ENCODE measurements at places on chromosomes 7 and 10.

DNA sequence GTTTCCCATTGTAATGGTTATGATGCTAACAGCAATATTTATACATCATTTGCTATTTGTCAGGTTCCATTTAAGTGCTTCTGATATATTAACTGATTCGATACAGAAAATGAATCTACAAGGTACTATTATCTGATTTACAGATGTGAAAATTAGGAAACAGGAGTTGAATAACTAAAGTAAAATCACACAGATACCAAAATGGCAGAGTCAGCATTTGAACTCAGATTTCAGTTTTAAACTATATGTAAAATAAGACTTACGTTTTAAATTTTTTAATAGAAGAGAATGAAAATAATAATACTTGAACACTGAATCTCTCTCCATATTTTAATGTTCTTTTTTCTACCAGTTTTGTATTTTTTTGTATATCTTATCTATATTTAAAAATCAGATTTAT, 313.2 kb downstream of the MDFIC start:
- DNase-seq, result no peak

DNA sequence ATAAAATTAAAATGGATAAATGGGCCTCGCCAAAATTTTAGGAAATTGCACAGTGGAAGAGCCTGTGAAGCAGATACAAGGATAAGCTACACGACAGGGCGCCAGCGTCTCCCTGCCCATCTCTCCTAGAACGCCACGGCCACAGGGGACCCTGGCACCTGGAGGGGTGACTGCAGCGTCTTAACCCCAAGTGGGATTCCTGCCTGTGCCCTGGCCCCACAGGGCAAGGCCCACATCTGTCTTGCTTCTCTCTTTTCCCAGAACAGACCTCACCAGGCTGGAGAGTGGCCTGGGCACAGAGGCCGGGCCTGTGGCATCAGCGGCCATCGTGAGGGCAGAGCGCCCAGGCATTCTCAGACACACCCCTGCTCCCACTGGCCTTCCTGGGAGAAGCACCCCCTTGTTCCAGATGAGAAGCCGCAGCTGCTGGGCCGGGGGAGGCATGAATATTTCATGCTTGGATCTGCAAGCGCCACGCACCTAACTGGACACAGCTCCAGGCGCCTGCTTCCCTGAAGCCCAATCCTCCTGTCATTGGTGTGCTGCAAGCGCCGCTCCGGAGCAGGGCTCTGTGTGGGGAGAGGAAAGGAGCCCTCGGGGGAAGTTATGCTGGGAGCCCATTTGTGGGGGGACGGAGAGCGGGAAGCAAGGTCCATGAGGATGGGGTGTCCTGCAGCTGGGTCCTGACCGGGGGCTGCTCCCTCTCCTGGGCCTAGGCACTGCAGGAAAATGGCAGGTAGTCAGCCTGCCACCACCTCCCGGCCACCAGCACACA, 153.5 kb downstream of the ELFN1 start:
- DNase-seq, result no peak

DNA sequence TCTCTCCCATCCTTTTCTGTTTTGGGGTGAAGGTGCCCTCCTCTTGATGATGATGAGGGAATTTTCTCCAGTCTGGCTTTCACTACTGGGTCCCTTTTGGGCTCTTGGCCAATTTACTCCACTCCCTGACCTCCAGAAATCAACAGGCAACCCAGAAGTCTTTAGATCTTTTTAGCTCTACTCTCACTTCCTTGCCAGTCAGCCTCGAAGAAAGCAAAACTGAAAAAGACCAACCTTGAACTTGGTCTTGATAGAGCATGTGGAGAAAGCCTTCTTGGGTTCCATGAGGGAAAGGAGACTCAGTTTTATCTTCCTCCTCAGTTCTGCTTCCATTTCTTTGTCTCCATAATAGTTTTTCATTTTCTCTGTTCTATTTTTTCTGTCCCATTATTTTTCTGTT, 91.4 kb upstream of the NPVF start:
- DNase-seq, result no peak

DNA sequence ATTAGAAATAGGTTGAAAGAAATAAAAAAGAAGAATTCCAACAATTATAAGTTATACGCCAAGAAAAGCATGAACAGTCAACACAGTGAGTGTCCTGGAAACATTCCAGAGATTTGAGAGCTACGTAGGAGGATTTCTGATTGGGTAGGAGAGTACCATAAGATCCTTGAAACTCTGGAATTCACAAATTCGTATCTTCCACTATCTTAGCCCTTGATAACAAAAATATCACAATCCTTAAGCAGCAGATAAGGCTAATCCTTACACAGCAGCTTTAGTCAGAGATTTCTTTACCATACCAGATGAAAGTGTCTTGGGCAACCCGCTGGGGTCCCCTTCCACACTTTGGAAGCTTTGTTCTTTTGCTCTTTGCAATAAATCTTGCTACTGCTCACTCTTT, 8.2 kb downstream of the TPK1 start:
- DNase-seq, result no peak

GRCh38 chr10:10942441-10942840, 75.2 kb upstream of the CELF2 start:
- no peak for DNase-seq

DNA sequence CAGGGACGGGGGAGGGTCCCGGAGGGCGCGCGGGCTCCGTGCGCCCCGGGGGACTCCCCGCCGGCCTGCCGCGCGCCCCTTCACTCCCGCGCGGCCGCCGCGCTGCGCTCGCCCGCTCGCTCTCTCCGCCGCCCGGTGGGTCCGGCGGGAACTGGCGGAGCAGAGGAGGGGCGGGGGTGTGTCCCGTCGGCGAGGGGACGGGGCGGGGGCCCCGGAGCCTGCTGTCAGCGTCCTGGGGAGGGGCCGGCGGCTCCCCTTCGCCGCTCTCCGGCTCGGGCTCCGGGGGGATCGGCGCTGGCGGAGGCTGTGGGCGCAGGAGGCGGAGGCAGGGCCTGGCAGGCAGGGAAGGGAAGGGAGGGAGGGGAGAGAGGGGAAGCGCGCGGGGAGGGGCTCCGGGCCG, at the start of gene SH3PXD2A:
SH3PXD2A (minus strand) TSS at position 153 of the 400 bp plus-strand sequence. CDS start 310 bp downstream, outside the sequence.
- no peak for DNase-seq

DNA sequence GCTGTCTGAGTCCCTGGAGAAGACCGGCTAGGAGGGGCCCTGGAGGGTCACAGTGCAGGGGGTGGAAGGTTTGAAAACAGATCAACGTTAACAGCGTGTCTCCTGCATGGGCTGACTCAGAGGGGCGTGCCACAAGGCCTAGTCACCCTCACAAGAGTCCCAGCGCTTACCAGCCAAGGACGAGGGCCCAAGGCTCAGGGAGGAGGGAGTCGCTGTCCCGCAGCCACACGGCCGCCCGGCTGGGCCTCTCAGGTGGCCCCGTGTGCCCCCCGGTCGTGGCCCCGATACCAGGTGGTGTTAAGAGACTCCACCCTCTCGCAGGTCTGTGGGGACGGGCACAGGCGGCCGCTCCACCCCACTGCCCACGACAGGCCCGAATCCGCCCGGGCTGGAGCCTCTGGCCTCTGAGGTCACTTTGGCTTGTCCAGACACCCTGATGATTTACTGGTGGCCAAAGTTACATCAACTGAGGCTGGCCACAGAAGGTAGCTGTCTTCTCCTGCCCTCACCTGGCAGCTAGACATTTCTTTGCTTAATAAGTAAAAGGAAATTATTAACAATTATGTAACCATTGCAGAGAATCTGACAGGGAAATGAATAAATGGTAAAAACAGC, 34.0 kb downstream of the FAM20C start:
- no peak for DNase-seq

DNA sequence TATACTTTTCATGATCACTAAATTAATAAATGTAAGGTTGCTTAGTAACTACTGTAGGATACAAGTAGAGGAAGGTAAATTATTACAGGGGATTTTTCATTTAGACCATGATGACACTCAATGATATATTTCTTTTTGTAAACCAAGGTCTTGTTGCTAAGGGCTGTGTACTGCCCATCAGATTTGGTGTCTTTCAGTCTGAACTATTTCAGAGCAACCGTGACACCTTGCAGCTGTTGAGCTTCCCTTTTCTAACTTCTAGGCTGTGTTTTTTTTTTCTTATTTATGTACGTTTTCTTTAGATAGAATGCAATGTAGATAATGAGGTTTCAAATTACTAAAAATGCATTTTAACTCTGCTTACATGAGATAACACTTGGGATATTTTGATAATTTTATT, 292.0 kb upstream of the MBL2 start:
- no peak for DNase-seq
